ENCODE measurements at places on chromosomes 1 and 21.
A peak's percentile ranks its signal among the peaks of the same experiment; 100 is the strongest.

- DNase-seq, result no peak
Measured at GRCh38 chr1:206851341-206852010, 13.9 kb upstream of the IL20 start.

- DNase-seq, result no peak
Measured at GRCh38 chr21:28833609-28834008, 159.1 kb downstream of the LTN1 start.

DNA sequence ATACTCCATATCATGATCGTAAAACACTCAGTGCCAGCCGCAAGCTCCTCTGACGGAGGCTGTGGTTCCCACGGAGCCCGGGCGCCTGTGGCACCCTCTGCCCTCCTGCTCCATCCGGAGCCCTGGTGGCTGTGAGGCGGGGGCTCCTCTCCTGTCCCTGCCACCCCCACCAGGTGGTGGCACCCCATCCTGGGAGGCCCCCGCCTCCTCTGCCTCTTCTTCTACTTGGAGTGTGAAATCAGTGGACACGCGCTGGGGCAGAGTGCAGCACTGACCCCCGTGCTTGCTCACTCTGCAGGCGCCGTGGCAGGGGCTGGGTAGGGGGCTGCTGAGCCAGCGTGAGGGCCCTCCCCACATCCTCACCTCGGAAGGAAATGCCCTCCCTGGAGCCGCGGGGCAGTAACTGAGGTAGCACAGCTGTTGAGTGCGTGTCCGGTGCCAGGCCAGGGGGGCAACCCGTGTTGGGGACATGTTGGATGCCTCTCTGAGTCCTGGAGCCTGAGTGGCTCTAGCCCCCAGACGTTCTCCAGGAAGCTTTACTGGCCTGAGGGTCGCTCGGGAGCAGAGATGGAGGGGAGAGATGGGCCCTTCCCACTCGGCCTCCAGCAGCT lies 58.7 kb upstream of the ABCG1 start:
- DNase-seq, result no peak

- DNase-seq, result no peak
Measured at GRCh38 chr1:225519166-225519863, 91.5 kb upstream of the LBR start.

- no peak for DNase-seq
Measured at GRCh38 chr21:46185716-46186115, 1.5 kb upstream of the SPATC1L start.

GRCh38 chr1:8091691-8092090 lies 65.6 kb upstream of the ERRFI1 start:
- DNase-seq, result no peak

DNA sequence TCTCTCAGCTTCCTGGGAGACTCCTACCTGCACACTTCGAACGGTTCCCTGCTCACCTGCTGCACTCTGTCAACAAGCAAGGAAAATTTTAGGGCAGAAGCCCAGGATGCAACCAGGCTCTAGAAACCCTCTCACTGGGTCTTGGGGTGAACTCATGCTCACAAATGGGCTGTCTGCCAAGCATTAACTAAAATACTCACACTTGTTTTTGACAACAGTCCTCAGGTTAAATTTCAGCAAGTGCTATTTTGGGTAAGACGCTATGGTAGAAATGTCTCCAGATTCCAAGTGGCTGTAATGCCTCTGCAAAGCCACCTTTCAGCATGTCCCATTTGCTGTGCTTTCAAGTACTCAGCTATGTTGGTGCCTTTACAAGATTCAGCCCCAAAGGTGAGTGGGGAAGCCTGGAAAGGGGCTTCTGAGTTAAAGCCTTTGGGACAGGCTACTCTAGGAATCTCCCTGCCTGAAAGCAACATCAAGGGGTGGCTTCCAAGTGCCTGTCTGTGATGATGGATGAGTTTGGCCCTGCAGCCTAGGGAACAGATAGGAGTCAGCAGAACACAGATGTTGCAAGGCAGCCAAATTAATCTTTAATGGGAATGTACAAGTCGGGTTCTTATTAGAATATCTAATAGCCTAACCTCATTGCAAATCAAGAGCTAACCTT lies 211.9 kb upstream of the SPAG17 start:
- no peak for DNase-seq

- no peak for DNase-seq
Measured at GRCh38 chr1:169565335-169566271, 20.7 kb downstream of the F5 start.

- no peak for DNase-seq
Measured at GRCh38 chr1:94119306-94119705, 1.6 kb downstream of the ABCA4 start.

GRCh38 chr21:25639551-25640201 lies 618 bp downstream of the JAM2 start:
- peak; percentile 78 for DNase-seq

- no peak for DNase-seq
Measured at GRCh38 chr1:87045761-87046304, 131.4 kb downstream of the HS2ST1 start.

- no peak for DNase-seq
Measured at GRCh38 chr1:4394366-4394765, 260.0 kb upstream of the AJAP1 start.

DNA sequence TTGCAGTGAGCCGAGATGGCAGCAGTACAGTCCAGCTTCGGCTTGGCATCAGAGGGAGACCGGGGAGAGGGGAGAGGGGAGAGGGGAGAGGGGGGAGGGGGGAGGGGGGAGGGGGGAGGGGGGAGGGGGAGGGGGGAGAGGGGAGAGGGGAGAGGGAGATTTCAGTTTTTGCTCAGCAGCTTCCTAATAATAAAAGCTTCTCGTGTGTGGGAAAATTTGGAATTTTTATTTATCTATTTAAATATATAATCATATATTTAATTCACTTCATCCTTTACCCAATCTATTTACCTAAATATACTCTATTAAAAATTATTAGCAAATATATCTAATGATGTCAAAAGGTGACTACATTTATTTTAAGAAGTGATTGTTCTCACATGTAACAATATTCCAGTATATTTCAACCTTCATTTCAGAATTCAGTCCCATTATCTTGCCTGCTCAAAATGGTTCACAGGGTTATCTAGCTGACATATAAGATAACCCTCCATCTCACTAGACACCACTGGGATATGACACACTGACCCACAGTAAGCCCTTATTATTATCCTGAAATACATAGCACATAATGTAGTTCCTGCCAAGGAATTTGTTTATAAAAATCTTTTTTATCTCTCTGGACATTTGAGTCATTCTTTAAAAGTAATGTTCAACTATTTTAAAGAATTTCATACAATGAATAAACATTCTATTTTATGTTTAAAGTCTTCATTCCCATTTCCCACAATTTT lies 105.9 kb downstream of the GPATCH2 start:
- no peak for DNase-seq

DNA sequence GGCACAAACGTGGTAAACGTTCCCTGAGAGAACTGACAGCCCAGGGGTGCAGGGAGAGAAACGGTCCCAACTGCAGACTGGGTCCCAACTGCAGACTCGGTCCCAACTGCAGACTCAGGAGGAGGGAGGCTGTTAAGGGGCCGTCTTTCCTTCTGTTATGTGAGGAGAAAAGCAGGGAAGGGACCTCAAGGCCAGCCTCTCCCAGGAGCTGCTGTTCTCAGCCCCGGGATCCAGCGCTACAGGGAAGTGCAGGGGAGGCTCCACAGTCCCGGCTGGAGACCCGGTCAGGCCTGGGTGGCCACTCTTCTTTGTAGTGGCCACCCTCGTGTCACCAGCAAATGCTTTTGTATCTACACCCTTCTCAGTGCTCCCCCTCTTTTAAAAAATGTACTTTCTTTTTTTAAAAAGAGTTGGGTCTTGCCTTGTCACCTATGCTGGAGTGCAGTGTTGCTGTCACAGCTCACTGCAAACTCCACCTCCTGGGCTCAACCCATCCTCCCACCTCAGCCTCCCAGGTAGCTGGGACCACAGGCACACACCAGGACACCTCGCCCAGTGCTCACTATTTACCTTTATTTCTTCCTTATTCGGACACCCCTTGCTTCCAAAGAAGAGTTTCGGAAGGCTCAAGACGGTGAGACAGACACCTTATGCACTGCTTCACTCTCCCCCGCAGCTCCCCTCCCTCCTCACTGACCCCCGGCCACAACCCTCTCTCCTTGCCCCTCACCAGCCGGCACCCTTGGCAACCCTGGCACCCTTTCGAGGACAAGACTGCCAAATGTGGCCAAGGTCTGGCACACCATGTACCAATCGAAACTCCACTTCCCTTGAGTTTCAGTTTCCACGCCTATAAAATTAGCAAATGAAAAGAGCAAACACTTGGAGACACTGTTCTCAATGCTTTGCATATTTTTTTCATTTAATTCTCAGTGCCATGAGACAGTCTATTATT lies 21.8 kb downstream of the CAPN2 start:
- DNase-seq, result no peak

DNA sequence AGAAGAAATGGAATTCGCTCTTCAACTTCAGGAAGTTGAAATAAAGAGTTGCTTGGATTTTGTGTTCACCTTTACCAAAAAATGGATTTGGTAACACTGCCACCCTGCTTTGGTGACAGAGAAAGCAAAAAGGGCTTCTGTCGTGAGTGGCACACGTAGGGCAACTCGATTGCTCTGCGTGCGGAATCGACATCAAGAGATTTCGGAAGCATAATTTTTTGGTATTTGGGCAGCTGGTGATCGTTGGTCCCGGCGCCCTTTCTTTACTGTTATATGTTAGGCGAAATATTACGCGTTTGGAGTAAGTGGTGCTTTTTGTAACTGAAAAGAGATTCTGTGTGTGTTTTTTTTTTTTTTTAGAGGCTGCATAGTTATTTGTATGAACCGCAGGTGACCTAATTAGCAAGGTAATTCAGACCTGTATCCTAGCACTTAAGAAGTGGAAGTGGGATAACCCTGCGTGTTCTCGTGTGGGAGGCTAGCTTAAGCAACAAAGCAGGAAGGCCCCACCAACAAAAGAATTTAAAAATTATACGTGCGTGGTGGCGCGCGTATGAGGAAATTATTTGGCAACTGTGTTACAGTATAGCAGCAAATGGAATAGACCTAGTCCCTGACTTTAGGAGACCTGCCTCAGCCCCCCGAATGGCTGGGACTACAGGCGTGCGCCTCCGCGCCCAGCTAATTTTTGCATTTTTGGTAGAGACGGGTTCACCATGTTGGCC lies at the start of gene RNU11:
Gene RNU11 (plus strand): TSS at position 127 of the 725 bp plus-strand sequence.
- peak; percentile 79 for DNase-seq

DNA sequence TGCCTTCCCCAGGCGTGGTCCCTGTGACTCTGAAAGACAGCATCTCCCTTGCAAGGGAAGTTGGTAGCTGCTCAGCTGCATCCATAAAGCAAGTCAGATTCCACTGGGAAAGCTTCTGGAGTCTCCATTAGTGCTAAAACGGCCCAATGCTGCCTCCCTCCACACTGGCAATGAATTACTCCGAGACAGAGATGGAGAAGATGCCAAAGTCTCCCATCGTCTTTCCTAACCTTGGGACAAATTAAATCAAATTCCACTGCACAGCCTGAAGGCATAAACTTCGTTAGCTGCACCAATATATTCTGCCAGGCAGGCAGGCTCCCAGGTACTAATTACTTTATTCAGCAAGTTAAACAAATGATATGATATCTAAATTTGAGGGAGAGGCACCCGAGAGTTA lies 106.3 kb upstream of the GJB5 start:
- DNase-seq, result no peak

- DNase-seq, result no peak
Measured at GRCh38 chr1:207882692-207883091, 28.2 kb downstream of the CD34 start.

DNA sequence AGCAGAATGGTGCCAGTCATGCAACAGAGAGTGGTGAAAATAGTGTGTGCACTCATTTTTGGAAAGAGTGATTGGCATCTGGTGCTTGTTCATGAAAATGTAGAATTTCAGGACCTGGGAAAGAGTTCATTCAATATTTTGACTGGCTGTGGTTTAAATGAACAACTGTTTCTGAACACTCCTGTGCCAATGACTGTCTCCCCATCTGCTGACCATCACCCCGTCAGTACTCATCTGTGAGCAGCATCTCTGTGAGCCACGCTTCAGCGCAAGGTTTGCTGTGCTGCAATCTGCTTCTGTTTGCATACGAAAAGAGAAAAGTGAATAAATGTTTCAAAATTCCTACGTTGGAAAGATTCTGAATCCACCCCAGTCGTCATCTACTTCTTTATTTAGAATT lies 77.9 kb upstream of the RUNX1 start:
- DNase-seq, result no peak

- DNase-seq, result no peak
Measured at GRCh38 chr1:114352797-114353196, 158.2 kb downstream of the TRIM33 start.

DNA sequence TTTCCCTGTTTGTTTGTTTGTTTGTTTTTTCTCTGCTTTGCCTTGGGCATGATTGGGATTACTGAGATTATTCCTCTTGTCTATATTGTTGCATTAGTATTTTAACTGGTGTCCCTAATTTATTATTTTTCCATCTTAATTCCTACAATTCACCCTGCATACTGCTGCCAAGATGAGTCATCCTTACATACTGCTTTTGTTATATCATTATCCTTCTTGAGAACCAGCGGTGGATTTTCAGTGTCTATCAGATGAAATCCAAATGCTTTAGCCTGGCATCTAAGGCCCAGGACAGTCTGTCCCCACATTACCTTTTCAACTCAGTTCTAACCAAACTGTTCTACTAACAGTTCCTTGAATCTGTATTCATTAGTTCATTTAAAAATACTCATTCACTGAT lies 101.7 kb downstream of the OLFML2B start:
- DNase-seq, result no peak

GRCh38 chr1:110631836-110632620 lies 25.9 kb upstream of the KCNA2 start:
- DNase-seq, result no peak

DNA sequence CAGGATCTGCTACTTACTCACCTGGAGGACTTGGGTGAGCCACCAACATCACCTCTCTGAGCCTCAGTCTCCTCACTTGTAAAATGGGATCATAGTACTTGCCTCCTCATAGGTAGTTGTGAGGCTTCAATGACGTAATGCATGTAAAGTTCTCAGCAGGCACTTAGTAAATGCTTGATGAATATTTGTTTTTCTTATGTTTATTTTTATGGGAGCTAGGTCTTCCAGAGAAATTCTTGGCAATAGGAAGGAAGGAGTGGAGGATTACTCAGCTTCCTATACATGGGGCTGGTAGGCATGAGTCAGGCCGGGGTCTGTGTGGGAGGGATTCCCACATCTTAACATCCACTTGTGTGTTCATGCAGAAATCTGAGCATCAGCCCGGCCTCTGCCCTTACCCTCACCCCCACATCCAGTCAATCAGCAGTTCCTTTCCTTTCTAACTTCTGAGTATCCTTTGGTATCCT lies 95.4 kb upstream of the USP24 start:
- DNase-seq, result no peak

GRCh38 chr1:211345719-211346118 lies 19.1 kb downstream of the TRAF5 start:
- DNase-seq, result no peak
